ENCODE measurements at places on chromosomes 6 and 20. TPM values are rescaled to one million over a fixed set of nuclear protein-coding genes. Genes with fewer than 3 reads are reported as not detected.

DNA sequence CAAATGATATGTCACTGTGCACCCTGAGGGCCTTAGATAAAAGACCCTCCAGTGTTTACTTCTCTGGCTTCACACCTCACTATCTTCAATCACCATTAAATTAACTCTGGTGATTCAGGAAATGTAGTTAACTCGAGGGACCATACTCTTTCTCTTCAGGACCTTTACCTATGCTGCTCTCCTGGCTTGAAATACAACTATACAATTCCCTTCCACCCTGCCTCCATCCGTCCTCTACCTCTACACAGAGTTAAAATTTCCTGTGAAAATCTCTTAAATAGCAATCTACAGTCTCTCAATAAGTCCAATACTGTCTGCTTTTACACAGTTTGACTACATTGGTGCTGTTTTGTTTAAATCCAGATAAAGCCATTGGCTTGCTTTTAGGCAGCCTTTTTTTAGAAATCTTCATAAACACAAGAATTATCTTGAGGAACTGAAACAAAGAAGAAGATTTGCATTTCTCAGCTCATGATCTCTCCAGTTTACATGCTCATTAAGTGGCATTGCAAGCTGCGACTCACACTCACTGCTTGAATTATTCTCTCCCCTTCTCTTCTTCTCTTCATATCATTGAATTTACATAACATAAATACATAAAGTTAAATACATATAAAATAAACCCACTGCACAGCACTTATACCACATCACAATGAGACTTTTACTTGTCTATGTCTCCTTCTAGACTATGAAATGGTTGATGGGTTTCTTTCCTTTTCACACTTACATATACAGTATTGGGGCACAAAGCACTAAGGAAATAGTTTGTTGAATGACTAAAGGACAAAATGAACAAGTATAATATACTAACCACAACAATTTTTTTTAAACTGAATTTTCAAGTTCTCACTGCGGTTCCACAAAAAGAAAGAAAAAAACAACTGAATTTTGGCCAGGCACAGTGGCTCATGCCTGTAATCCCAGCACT is 239.0 kb upstream of the KCNQ5 start:
- H3K4me3 ChIP-seq: no peak overlapping the region
- no peak overlapping the region for H3K27ac ChIP-seq
- no peak for DNase-seq
- no peaks in the 10 kb centered on the region for H3K27me3 ChIP-seq
- no peaks in the 10 kb centered on the region for H3K36me3 ChIP-seq

- H3K36me3 ChIP-seq: no peaks in the 10 kb centered on the region
- H3K27me3 ChIP-seq: peaks cover 5% of the 10 kb centered on the region
- H3K4me3 ChIP-seq: no peak overlapping the region
- H3K4me1 ChIP-seq: no peaks in the 10 kb centered on the region
- no peak overlapping the region for H3K27ac ChIP-seq
Observed at GRCh38 chr6:1575210-1576041, 34.3 kb upstream of the FOXC1 start.

GRCh38 chr6:84583784-84584183 is 180.6 kb downstream of the TBX18 start:
- no peaks in the 10 kb centered on the region for H3K36me3 ChIP-seq
- no peak for DNase-seq
- H3K4me3 ChIP-seq: no peak overlapping the region
- no peak overlapping the region for H3K27ac ChIP-seq

DNA sequence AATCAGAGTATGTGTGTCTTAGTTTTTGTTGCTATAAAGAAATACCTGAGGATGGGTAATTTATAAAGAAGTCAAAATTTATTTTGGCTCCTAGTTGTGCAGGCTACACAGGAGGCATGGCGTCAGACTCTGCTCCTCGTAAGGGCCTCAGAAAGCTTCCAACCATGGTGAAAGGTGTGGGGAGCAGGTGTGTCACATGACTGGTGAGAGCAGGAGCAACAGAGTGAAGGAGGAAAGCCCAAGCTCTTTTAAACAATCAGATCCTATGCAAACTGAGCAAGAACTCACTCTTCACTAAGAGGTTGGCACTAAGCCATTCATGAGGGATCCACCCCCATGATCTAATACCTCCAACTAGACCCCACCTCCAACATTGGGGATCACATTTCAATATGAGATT is 1524.3 kb downstream of the HACE1 start:
- H3K4me3 ChIP-seq: no peak overlapping the region
- H3K4me1 ChIP-seq: no peaks in the 10 kb centered on the region
- no peaks in the 10 kb centered on the region for H3K27me3 ChIP-seq
- no peak for DNase-seq

- no peak overlapping the region for H3K27ac ChIP-seq
- no peak for DNase-seq
- no peaks in the 10 kb centered on the region for H3K4me1 ChIP-seq
Observed at GRCh38 chr6:43286980-43287716, 10.9 kb upstream of the SLC22A7 start.

GRCh38 chr6:49479308-49479970 is 16.3 kb downstream of the CENPQ start:
- no peaks in the 10 kb centered on the region for H3K36me3 ChIP-seq
- H3K27ac ChIP-seq: no peak overlapping the region
- no peak for DNase-seq

GRCh38 chr6:80148220-80148619 is 41.7 kb downstream of the BCKDHB start:
- H3K4me1 ChIP-seq: no peaks in the 10 kb centered on the region
- no peak for DNase-seq
- no peak overlapping the region for H3K27ac ChIP-seq

DNA sequence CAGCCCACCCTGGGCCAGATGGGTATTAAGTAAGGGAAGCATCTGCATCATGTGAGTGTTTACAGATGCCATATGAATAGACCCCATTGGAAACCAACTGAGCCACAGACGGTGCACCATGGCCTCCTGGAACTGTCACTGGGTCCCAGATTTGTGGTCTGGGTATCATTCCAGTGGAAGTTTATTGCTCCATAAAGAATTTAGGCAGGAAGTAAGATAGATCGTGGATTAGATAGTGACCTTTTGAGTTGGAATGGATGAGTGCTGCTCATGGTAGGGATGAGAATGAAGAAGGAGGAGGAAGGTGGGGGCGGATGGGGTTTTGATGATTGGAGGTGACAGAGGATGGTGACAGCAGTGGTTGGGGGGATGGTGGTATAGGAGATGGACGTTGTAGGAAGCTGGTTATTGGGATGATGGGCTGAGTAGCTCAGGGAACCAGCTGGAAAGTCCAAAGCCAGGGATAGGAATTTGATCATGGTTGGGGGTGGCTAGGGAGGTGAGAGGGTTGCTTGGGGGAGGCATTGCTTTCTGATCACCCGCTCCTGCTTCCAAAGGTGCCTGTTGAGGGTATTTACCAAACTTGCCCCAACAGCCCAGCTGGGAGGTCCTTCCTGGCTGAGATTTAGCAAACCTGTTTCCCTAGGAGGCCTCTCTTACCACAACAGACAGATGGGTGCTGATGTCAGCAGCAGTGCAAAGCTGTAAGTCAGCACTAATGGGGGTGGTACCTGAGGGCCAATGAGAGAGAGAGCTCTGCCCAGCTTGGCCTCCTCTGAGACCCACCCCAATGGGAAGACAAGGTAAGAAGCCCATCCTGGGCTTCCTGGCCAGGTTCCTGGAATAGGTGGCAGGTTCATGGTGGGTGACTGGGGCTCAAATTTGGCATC is 78.0 kb downstream of the VEGFA start:
- no peak overlapping the region for H3K27ac ChIP-seq
- H3K27me3 ChIP-seq: peaks cover 4% of the 10 kb centered on the region
- H3K4me1 ChIP-seq: no peaks in the 10 kb centered on the region

DNA sequence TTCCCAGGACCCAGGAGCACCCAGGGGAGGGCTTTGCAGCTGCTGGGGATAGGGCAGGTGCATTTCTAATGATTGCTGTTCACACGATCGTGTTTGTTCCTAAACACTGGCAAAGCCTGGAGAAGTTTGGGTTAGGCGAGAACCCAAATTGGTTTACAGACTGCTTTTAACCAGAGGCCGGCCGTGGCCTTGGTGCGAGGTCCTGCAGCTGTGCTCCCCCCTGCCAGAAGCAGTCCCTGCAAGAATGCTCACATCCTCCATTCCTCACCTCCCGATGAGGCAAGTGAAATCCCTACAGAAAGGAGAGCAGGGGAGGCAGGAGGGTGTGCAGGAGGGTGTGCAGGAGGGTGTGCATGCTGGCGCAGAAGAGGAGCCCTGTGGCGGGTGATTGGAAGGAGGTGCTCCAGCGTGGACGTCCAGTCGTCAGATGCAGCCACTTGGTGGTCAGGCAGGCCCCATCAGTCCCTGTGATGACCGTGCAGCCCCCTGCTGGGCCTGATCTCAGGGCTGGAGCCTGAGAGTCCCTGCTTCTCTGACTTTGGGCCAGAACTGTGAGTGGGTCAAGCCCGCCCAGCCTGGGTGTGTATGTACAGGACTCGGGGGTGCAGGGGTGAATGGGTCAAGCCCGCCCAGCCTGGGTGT is 55.7 kb upstream of the FRMD1 start:
- H3K4me3 ChIP-seq: no peak overlapping the region
- H3K27ac ChIP-seq: no peak overlapping the region
- H3K36me3 ChIP-seq: no peaks in the 10 kb centered on the region
- H3K27me3 ChIP-seq: no peaks in the 10 kb centered on the region
- H3K4me1 ChIP-seq: no peaks in the 10 kb centered on the region

DNA sequence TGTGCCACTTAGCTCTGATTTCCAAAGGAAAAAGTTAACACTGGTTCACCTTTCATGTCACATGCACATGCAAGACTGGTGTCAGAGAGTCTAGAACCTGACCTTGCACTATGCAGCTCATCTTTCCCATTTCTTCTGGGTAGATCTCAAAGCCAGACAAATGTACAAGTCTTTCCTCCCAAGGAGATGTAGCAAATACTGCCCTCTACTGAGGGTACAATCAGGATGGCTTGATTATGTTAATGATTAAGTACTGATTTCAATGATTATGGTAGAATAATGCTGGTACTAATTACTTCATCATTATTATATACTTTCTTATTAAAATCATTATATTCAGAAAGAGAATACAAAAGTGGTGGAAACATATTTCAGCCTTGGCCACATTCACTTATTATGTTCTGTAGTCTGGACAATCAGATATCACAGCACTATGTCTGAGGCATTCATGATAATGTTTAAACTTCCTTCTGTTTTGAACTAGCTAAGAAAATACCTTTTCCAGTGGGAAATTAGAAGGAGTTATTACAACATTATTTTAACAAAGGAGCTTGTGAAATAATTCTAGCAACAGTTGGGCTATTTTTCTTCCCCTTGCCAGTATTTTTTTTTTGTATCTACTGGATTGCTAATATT is 68.5 kb upstream of the FOXO3 start:
- H3K4me3 ChIP-seq: no peak overlapping the region
- DNase-seq: peak; percentile 62
- H3K36me3 ChIP-seq: no peaks in the 10 kb centered on the region
- no peaks in the 10 kb centered on the region for H3K27me3 ChIP-seq
- no peak overlapping the region for H3K27ac ChIP-seq
- H3K4me1 ChIP-seq: no peaks in the 10 kb centered on the region

- H3K4me1 ChIP-seq: no peaks in the 10 kb centered on the region
- H3K4me3 ChIP-seq: no peak overlapping the region
- DNase-seq: no peak
- H3K36me3 ChIP-seq: no peaks in the 10 kb centered on the region
Observed at GRCh38 chr6:145763742-145764141, 28.4 kb upstream of the EPM2A start.

DNA sequence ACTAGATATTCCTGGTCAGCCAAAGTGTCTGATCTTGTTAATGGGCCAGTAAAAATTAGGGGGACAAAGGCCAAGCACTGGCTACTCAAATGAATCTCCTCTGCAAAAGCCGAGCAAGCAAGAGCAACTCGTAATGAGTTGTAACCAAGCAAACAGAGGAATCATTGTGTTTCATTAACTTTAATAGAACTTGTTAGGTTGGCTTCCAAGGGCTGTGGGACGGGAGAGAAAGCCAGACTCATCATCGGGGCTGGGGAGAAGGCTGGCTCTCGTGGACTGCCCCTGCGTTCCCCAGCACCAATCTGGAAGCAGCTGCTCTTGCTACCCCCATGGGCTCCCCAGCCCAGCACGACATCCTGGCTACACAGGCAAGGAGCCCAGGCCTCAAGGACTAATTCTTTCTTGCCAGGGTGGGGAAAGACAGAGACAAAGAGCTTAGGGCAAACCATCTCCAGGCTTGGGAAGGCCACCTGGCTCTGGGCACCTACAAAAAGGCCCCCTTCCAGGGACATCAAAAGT is 10.5 kb upstream of the SCUBE3 start:
- H3K4me1 ChIP-seq: no peaks in the 10 kb centered on the region
- H3K4me3 ChIP-seq: no peak overlapping the region
- H3K27ac ChIP-seq: no peak overlapping the region
- peaks cover 23% of the 10 kb centered on the region for H3K27me3 ChIP-seq
- no peaks in the 10 kb centered on the region for H3K36me3 ChIP-seq

DNA sequence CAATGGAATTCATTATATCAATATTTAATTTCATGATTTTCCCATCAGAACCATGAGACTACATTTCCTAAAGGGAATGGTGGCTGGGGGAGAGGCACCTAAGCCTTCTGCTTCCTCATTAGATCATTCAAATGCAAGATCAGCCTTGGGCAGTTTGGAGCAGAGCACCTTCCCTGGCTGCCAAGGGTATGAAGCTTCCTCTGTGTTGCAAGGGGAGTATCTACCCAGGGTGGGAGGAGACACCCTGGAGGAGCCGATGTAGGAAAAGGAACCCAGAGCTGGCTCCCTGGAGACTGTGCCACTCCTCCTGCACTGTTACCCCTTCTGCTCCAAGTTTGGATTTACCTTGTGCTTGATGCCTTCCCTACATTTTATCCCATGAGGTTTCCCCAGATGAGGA is 299.7 kb upstream of the PRDM1 start:
- no peaks in the 10 kb centered on the region for H3K36me3 ChIP-seq
- no peaks in the 10 kb centered on the region for H3K27me3 ChIP-seq
- DNase-seq: no peak
- H3K27ac ChIP-seq: no peak overlapping the region

- no peaks in the 10 kb centered on the region for H3K4me1 ChIP-seq
- H3K4me3 ChIP-seq: no peak overlapping the region
- H3K27ac ChIP-seq: no peak overlapping the region
Observed at GRCh38 chr20:61918548-61918947, 147.1 kb downstream of the TAF4 start.

DNA sequence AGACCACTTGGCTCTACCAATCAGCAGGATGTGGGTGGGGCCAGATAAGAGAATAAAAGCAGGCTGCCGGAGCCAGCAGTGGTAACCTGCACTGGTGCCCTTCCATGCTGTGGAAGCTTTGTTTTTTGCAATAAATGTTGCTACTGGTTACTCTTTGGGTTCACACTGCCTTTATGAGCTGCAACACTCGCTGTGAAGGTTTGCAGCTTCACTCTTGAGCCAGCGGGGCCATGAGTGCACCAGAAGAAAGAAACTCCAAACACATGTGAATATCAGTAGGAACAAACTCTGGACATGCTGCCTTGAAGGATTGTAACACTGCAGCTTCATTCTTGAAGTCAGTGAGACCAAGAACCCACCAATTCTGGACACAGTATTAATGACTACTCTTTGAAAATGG is 89.9 kb upstream of the MBOAT1 start:
- H3K27me3 ChIP-seq: peaks cover 2% of the 10 kb centered on the region
- no peak for DNase-seq
- H3K36me3 ChIP-seq: no peaks in the 10 kb centered on the region
- H3K27ac ChIP-seq: no peak overlapping the region

The SYCP2 gene
- 9.1 TPM for total RNA-seq

The GRM1 gene
- not detected for total RNA-seq

The MRAP2 gene
- not detected for total RNA-seq

The THBD gene
- not detected for total RNA-seq

The MAK gene
- 0.30 TPM for total RNA-seq

The LYRM2 gene
- 21.8 TPM for total RNA-seq

The MPC1 gene
- total RNA-seq: 25.7 TPM
